ENCODE measurements at places on chromosomes 5 and 9.

DNA sequence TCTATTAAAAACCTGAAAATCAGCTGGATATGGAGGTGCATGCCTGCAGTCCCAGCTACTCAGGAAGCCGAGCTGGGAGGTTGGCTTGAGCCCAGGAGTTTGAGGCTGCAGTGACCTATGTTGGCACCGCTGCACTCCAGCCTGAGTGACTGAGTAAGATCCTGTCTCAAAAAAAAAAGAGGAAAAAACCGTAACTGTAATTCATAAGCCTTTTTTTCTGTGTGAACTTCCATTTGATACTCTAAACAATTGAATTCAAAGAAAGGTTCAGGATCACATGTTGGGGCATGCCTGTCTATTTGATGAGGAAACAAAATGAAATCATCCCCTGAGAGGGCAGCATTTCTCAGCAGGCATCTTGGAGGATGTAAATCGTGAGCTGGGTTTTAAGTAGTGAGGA lies 38.8 kb downstream of the ITGA2 start:
- DNase-seq: no peak

- DNase-seq: no peak
Measured at GRCh38 chr9:38171538-38171884, 102.5 kb upstream of the SHB start.

GRCh38 chr5:97644896-97645295 lies 461.8 kb upstream of the RIOK2 start:
- no peak for DNase-seq

- DNase-seq: peak; percentile 5
Measured at GRCh38 chr9:7570107-7570720, 229.4 kb downstream of the DMAC1 start.

DNA sequence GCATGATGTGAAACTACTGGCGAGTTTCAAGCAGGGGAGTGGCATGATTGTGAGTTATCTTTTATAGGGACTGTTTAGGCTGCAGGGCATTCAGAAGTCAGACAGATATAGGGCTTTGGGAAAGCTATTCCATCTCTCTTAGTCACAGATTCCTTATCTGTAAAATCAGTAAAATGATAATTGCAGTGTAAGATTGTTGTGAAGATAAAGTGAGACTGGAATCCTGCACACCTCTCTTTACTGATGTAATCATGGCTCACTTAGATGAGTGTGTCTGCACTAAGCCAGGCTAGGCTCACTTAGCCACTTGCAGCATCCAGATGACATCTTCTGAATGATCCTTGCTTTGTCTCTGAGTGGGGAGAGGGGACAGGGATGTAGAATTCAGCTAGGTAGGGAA lies 81.8 kb upstream of the MAMDC2 start:
- no peak for DNase-seq

DNA sequence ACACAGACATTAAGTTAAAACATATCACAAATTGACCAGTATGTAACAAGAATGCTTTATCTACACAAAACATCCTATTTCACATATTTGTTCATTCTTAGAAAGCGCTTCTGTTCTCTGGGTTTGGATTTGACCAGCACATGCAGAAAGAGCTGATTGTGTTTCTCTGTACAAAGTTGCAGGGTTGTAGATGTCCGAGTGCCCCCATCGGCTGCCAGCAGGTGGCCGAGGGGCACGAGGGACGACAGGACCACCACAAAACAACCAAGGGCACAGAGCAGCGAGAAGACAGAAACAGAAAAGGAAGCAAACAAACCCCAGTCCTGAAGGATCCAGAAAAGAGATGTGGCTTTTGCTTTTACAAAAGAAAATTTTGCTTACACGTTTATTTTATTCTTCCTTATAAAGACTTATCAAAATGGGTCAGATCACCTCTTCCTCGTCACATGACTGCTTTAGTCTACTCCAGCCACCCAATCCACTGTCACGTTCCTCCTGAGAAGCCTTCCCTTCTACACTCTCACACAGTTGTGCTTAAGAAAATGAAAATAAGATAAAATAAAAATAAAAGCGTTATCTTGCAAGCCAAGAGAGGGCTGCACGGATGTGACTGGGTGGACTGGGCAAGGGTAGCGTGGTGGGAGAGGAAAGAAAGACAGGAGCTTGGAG lies 9.5 kb downstream of the OTP start:
- DNase-seq: no peak
